Camera-type eye (tissue), 1 donor: ENCODE measurements at places on chromosomes 3 and 15. TPM values are rescaled to one million over a fixed set of nuclear protein-coding genes. Genes with fewer than 3 reads are reported as not detected.

Gene ELL3
- total RNA-seq, result 5.0 TPM

Gene RBPMS2
- 0.93 TPM for total RNA-seq

Gene GHSR
- not detected for total RNA-seq

Gene PLA2G4B
- total RNA-seq, result 8.0 TPM

Gene LIPC
- 0.55 TPM for total RNA-seq

Gene MED12L
- 16.4 TPM for total RNA-seq

Gene PCNP
- 167 TPM for total RNA-seq

Gene DAZL
- not detected for total RNA-seq

Gene ZNF860
- total RNA-seq, result 4.7 TPM

Gene COL7A1
- total RNA-seq, result 21.8 TPM

Gene KCNAB1
- total RNA-seq, result 23.5 TPM

Gene CHRD
- 26.8 TPM for total RNA-seq

Gene FRMD5
- 25.5 TPM for total RNA-seq

Gene FEZF2
- 14.3 TPM for total RNA-seq

Gene ISL2
- 9.6 TPM for total RNA-seq
